ENCODE measurements at places on chromosomes 3 and 15.

- peak; percentile 95 for DNase-seq
Observed at GRCh38 chr3:49689046-49689907, at the start of the genes MST1 and RNF123. TSS of gene MST1 (minus strand) at chr3:49689474. CDS start at chr3:49688691, 783 bp downstream. TSS of gene RNF123 (plus strand) at chr3:49689557. CDS start at chr3:49691166, 1,609 bp downstream.

- DNase-seq = no peak
Observed at GRCh38 chr3:163476179-163476578, 1602.1 kb downstream of the SI start.

DNA sequence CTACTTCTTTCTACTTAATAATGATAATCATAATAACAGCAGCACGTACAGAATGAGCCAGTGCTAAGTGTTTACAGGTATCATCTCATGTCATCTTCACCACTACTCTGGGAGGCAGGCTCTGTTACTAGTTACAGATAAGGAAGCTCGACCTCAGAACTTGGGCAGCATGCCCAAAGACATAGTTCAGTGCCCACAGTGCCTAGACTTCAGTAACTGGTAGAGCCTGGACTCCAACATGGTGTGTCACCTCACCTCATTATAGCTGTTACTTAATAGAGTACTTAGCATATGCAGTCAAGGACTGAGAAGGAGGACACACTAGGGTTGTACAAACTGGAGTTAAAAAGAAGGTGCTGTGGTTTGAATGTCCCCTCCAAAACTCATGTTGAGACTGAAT lies 7.6 kb downstream of the GADL1 start:
- DNase-seq = no peak

DNA sequence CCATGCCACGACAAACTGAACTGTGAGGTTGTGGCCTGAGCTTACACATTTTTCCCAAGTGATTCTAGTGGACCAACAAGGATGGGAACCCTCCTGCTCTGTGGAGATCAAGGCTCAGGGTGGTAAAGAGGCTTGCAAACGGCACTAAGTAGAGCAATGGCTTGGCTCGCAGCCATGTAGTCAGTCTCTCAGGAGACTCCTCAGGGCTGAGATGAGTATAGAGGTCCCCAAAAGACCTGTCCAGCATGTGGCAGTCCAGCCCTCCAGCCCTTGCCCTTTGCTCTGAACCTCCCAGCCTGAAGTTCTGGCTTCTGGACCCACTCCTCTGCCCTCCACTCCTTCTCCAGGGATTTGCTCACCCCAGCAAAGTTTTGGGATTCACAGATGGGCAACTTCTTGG lies 8.3 kb upstream of the CAMP start:
- no peak for DNase-seq

GRCh38 chr3:18279226-18279737 lies 145.9 kb downstream of the SATB1 start:
- no peak for DNase-seq

Data from femur (tissue), 1 donor.